Right ventricle myocardium superior (tissue), 1 donor: ENCODE measurements at places on chromosomes 5 and 9. TPM values are rescaled to one million over a fixed set of nuclear protein-coding genes. Genes with fewer than 3 reads are reported as not detected.
A peak's percentile ranks its signal among the peaks of the same experiment; 100 is the strongest.

DNA sequence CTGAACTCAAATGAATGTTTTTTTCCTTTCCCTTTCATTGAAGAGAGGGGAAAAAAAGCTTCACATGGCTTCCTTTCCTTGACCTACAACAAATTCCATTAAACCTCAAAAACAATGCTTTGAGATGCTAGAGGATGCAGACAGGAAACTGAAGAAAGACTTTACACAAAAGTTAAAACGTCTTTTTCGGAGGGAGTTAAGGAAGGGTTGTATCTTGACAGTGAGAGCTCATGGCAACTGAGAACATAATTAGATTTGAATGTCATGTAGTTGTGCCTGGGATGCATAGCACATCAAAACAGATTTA, 66.4 kb downstream of the EBF1 start:
- DNase-seq = no peak

DNA sequence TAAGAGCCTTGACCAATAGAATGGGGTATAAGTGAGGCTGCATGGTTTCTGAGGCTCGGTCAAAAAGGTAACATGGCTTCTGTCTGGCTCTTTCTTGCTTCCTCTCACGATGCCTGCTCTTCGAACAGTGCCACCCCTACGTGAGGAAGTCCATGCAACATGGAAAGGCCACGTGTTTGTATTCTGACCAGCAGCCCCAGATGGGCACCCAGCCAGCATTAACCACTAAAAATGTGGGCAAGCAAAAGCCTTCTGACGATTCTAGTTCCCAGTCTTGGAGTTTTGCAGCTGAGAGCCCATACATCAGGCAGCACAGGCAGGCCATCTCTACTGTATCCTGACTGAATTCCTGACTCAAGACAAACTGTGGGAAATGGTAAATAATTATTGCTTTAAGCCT, 24.2 kb upstream of the NREP start:
- DNase-seq = peak; percentile 70

- DNase-seq = no peak
Measured at GRCh38 chr5:176553260-176554085, 4.3 kb downstream of the CDHR2 start.

DNA sequence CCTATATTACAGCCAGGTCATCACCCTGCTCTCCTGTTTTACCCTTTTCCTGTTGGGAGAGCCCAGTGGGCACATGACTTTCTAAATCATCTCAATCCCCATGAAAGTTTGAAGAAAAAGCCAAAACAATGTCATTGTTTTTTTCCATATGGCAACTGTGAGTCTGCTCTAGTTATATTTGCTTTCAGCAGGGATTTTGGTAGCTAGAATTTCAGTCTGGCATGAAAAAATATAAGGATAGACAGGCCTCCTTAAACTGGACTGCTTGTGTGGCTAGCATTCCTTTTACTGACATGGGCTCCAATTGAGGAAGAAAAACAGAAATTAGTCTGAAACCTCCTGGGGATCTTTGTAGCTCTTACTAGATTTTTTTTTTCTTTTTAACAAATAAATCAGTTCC, 25.6 kb downstream of the MOCS2 start:
- DNase-seq = no peak

DNA sequence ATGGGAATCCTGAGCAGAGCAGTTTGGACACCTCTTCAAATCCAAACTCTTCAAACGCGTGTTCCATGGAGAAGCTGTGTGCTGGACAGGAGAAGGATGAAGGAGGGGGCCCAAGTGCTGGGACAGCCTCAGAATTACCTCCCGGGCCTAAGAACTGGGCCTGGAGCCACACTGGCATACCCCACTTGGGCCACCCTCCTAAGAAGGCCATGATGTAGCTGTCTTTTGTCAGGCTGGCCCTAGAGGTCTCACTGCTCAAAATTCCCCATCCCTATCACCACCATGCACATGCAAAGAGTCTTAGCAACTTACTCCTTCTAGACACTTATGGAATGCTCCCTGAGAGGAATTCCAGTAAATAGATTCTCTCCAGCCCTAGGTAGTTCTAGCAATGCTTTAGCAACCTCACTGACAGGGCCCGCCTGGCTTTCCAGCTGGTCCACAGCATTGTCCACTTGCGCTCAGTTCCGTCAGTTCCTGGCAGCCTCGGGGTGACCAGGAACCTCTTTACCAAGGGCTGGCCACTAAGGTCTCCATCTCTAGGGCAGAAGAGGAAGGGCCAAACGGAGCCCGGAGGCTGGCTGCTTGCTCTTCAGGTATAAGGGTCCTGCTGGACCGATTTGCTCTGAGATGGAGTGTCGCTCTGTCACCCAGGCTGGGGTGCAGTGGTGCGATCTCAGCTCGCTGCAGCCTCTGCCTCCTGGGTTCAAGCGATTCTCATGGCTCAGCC, 75.3 kb downstream of the RGS3 start:
- DNase-seq = no peak

GRCh38 chr9:98185021-98185567, 7.3 kb downstream of the CORO2A start:
- no peak for DNase-seq

DNA sequence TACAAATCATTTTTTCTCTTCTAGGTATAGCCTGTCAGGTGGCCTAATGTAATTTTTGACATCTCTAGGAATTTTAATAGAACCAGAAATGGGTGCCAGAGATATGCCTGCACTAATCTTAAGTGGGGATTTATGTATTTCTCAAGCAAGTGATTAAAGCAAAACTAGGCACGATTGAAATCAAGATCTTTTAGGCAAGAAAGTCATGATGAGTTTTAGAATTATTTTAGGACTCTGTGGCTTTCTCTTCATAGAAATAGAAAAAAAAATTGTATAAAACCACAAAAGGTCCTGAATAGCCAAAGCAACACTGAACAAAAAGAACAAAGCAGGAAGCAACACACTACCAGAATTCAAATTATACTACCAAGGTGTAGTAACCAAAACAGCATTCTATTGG, 952 bp upstream of the AMACR start:
- DNase-seq = no peak

- DNase-seq = no peak
Measured at GRCh38 chr5:75226916-75227315, 9.8 kb downstream of the ANKRD31 start.

DNA sequence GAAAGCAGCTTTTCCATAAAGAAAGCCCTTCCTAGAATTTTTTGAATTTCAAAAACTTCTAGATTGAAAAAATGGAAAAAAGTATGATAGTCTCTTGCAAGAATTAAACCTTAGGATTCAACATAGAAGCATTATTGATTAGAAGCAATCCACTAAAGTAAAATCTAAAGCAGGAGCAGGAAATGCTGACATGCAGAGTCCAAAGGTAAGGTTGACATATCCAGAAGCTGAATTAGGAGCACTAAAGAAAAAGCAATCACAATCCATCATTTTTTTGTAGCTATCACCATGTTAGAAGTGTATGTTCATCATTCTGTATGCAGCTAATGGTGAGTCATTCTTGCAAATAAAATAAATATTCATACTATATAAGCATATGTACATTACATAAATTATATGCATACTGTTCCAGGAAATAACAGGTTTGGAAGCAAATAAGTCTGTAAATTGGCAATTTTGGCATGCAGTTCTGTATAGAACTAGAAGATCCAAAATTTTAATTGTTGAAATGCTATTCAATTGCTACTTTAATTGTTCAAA, 39.4 kb upstream of the RNF180 start:
- DNase-seq = no peak

DNA sequence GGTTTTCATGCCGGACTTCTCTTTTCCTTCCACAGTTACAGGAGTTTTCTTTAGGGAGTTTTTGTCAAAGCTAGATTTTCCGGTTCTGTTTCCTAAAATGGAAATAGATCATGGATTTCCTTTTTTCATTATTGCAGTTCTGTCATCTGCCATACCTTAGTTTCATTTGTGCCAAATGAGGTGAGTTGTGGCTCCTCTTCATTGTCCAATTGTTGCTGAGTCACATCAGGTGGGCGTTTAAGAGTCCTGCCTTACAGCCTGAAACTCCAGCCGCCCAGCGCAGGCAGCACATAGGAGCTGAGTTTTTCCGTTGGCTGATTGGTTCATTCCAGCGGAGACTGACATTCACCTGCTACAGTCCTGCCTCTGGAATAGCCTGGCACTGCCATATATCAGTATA, 14.1 kb downstream of the SLC25A25 start:
- no peak for DNase-seq

DNA sequence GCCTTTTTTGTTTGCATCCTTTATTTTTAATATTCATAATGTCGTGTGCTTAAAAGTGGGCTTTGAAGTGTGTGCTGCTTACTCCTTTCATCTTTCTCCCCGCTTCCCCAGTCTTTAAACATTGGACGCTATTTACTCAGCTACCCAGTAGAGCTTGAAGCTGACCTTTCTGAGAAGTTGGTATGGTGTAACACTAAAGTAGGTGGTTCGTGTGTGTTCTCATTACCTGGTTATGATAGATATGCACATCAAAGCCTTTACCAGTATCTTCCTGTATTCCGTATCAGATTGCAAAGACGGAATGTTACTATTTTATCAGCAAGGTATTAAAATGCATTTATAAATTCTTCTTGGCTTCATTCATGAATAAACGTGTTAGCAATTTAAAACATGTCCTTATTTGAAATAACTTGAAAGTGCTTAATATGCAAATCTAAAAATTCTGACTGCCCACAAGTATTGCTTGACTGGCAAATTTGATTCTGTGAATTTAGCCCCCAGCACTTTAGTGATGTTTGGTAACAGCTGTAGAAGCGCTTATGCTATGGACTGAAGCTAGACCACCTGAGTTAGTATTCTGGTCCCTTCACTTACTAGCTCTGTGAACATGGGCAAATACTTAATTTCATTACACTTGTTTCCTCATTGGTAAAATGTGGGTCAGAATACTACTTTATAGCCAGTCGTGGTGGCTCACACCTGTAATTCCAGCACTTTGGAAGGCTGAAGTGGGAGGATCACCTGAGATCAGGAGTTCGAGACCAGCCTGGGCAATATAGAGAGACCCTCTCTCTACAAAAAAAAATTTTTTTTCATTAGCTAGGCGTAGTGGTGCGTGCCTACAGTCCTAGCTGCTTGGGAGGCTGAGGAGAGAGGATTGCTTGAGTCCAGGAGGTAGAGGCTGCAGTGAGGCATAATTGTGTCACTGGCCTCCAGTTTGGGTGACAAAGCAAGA, 1.7 kb downstream of the RRAGA start:
- no peak for DNase-seq

GRCh38 chr5:181223729-181224389, 778 bp downstream of the TRIM41 start:
- peak; percentile 71 for DNase-seq

DNA sequence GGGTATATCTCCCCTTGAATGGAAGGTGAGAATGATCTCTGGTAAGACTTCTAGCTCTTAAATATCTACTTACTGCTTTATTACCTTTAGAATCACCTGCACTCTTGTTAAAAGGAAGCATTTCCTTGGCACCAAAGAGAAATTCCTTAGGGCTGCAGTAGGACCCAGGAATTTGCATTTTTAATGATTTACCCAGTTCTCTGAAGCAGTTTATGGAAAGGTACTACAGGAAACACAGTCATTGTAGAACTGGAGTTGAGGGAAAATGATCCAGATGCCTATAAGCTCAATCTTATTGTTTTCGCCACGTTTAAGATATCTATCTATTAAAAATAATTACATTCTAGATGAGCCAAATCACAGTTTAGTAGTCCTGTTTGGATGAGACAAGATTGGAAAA, 9.5 kb upstream of the C9 start:
- no peak for DNase-seq

DNA sequence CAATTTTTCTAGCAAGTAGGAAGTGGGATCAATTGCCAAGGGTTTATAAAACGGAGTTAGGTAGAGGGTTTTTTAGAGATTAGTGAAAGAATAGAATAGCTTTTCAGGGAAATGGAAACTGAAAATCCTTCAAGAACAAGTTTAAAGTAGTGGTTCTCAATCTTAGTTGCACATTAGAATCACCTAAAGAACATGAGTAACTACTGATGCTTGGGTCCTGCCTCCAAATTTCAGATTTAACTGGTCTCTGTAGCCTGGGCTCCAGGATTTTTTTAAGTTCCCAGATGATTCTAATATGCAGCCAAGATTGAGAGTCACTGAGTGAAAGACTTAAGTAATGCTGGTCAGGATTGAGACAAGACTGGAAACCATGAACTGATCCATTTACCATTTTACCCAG, 20.5 kb downstream of the ELOVL7 start:
- DNase-seq = no peak

GRCh38 chr5:79170661-79171060, 59.1 kb downstream of the BHMT start:
- DNase-seq = no peak

DNA sequence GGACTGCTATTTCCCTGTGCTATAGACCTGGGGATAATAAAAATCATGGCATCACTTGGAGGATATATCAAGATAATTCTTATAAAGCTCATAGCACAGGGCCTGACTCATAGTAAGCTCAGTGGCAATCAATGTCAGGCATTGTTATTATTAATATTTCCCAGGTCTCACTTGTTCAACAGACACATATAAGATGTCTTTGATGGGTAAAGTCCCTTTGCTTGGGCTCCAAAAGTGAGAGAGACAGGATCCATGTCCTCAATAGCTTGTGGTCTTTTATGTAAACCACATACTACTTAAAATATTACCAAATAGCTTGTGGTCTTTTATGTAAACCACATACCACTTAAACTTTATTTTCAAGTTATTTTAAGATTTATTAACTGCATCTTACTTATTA, 11.2 kb downstream of the SH3RF2 start:
- no peak for DNase-seq

GRCh38 chr9:134043531-134043988, 18.3 kb downstream of the BRD3OS start:
- DNase-seq = peak; percentile 22

GRCh38 chr9:103798620-103799019, 295.5 kb upstream of the SMC2 start:
- DNase-seq = no peak

LCN15 gene
- total RNA-seq = not detected

IL4 gene
- not detected for total RNA-seq

CXCL14 gene
- 1.3 TPM for total RNA-seq

CCDC192 gene
- total RNA-seq = not detected

DMRT3 gene
- total RNA-seq = not detected

CCDC183 gene
- 1.5 TPM for total RNA-seq

PTPA gene
- 179 TPM for total RNA-seq

CRB2 gene
- total RNA-seq = not detected

EIF4E1B gene
- total RNA-seq = not detected
